ENCODE measurements at places on chromosomes 4 and X.

DNA sequence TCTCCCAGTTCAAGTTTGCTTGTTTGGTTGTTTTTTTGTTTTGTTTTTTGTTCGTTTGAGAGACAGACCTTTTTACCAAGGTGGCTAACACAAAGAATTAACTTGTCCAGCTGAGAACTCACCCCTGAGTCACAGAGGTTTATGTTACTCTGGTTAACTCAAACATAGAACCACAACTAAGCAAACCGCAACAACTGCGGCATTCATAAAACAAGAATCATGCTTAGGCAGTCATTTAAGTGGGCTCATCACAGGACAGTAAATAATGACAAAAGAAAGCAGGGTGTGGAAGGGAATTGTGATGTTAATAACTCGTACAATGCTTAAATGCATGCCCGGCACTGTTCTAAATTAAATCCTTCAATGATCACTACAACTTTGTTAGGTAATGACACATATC lies 24.7 kb upstream of the IL13RA1 start:
- DNase-seq: no peak

GRCh38 chr4:139808381-139808807 lies 142.8 kb downstream of the MGST2 start:
- no peak for DNase-seq

DNA sequence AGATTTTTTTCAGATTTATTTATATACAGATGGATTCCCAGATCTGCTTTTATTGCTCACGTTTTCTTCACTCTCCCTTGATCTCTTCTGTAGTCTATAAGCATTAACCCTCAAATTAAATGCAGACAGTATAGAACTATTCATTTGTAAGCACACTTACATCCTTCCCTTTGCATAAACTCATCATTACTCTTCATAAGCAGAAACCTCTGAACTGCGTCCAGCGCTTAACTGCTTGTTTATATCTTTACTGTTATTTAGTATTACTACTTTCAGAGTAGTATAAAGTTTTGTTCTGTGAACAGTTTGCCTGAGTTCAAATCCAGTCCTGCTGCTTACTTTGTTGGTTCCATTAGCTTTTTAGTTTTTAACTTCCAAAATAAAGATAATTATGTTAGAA lies 132.9 kb downstream of the STIM2 start:
- DNase-seq: no peak

DNA sequence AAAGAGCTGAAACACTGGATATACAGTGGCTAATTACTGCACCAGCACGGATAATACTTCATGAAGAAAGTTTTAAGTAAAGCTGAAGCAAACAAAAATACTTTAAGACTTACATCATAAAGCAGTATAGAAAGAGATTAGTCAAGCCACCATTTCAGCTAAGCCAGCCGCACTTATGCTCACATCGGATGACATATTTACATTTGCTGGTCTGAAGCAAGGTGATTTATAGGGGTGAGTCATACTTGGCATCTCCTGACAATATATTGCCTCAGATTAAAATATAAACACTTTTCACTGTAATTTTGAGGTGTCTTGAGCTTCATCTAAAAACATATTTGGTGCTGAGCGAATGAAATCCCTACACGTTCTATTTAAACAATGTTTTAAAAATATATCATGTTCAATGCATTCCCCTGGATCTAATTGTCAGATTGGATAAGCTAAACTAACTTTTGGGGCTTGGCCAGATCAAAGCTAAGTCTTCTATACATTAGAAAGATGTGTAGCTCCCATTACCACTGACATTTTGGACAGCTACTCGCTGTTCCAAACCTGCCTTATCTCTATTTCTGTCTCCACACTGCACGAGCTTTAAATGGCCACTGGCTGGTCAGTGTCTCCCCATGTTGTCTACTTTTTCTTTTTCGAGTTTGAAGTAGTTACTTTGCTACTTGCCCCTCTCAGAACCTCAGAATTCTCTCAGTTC lies 103.2 kb downstream of the VCX2 start:
- DNase-seq: no peak

- DNase-seq: no peak
These were observed 121.0 kb downstream of the ENPP6 start for GRCh38 chr4:184096561-184097240.

DNA sequence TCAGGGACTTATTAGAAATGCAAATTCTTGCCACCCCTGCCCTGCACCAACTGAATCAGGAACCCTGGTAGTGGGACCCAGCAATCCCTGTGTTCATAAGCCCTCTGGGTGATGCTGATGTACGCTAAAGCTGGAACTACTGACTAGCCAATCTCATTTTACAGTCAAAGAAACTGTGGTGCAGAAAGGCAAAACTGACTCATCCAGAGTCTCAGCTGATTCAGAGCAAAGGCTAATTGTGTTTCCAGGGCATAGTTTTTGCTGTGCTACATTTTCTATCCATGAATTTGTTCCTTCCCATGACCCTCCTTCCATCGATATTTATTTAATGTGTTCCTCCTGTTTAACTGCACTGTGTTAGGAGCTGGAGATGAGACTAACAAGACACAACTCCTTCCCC lies 207.5 kb downstream of the REPS2 start:
- DNase-seq: no peak

GRCh38 chr4:11470438-11471045 lies 41.8 kb upstream of the HS3ST1 start:
- DNase-seq: no peak

- peak; percentile 41 for DNase-seq
These were observed 30.0 kb upstream of the HUWE1 start for GRCh38 chrX:53716328-53717088.

- no peak for DNase-seq
These were observed 246.3 kb downstream of the BANK1 start for GRCh38 chr4:102036619-102037376.

- DNase-seq: no peak
These were observed 41.4 kb downstream of the NLGN4X start for GRCh38 chrX:6187256-6187655.

GRCh38 chr4:152269448-152270191 lies 266.3 kb downstream of the FBXW7 start:
- no peak for DNase-seq

DNA sequence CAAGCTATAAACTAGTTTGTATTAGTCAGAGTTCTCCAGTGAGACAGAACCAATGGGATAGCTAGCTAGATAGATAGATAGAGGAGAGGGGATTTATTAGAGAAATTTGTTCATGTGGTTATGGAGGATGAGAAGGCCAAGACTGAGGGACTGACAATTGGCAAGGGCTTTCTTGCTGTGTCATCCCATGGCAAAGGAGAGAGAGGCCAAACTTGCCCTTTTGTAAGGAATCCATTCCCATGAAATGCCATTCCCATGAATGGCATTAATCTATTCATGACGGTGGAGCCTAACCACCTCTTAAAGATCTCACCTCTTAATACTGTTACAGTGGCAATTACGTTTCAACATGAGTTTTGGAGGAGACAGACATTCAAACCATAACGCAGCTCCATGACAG lies 58.1 kb downstream of the LINC00632 start:
- DNase-seq: no peak

DNA sequence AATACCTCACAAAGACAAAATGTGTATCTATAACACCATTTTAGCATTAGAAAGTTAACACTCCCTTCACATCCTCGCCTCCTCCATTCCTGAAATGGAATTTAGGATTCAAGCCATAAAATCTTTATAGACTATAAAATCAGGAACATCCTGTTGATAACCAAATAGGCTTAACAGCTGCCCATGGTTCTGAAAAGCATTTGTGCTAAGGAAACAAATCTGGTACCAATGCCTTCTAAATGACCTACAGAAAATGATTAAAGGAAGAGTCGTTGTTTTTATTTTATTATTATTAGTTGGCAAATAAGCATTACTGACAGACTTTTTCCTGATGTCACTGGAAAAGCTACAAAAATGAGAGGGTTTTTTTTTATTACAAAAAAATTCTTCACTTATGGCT lies 79.8 kb downstream of the PAPSS1 start:
- no peak for DNase-seq

DNA sequence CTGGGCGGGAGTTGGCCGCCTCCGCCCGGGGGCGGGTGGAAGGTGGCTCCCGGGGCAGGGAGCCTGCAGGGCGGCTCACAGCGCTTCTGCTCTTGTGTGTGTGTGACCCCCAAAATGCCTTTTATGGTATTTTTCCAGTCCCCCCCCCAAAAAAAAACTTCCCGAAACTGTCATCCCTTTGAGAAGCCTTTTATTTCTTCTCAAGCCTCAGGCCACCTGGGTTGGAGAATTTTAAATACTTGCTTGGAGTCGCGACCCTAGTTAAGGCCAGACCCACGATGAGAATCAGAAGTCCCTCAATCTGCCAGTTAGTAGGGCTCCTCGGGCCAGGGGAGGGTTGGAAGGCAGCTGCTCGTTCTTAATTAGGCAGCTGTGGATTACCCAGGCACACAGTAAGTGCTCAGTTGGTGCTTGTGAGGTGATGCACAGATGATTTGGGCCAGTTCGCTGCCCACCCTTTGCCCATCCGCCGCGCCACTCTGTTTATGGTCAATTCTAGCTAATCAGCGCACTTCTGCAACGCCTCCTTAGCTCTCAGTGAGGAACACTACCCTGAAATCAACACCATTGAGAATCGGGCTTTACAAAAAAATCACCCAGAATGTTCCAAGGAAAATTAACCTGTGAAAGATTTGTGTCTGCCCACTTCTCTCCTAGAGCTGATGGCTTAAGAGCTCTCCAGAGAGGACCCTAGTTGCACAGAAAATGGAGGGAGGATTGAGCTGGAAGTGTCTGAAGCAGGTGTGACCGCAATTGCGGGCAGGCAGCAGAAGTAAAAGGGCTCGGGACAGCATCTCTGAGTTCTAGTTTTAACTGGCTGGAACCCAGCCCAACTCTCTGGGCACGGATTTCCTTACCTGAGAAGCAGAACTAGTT lies 648 bp upstream of the SCD5 start:
- no peak for DNase-seq

DNA sequence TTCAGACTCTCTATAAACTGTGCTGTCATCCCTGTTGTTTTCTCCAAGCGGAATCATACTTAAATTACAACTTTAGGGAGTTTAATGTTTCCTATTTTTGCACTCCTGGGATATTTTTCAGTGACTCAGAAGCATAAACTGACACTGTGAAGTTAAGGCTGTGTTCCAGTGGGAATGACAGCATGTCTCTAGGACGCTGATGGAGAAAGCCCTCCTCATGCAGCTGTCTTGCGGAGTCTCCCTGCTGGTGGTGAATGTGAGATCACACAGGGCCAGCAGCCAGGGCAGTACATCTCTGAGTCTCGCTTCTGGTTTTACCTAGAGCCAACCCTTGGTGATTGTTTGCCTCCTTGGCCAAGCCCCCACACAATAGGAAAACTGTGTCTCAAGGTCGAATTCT lies 53.3 kb downstream of the NFKB1 start:
- no peak for DNase-seq

DNA sequence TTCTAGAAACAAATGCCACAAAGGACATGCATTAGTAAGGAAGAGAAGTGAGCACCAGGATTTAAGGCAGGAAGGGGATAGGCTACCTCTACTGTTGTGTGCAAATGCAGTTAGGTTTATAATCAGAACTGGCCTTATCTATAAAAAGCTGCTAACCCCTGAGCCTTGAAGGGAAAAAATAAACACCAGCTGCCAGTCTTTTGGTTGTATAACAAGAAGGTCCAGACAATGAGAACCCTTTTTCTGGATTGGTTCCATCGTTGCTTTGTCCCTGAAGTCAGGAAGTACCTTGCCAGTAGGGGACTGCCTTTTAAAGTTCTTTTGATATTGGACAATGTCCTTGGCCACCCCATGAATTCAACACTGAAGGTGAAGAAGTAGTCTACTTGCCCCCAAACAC lies 126.7 kb upstream of the OTUD4 start:
- no peak for DNase-seq

DNA sequence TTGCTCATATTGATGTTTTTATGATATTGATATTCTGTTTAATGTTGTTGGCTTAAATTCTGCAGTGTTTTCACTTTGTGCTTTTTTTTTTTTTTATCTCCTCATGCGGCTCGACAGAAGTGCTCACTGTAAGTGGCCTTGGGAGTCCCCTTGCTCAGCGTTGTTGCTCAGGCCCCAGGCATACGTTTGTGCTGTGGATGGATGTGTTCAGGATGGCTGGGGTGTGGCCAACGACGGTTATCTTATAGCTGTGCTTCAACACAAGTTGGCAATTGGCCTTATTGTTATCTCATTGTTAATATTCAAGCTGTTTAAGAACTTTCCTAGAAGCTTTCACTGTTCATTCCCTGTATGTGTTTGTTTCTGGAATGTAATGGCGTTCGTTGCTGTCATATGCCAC lies 36.4 kb upstream of the CLCN4 start:
- no peak for DNase-seq

DNA sequence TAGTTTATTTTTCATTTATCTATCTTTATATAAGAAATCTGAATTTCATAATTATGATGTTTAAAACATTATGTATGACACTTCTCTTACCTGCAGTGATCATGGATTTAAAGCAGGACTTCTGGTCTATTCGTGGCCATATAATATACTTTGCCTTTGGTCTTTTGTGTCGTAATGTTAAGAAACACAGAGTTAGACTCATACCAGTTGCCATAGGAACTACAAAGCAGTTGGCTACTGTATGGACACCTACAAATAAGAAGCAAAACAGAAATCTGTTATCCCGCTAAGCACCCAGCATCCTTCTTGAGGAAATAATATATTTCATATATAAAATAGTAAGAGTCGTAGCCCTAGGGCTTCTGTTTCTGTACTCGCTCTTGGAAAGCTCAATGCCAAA lies 4.3 kb downstream of the SEPSECS start:
- no peak for DNase-seq

DNA sequence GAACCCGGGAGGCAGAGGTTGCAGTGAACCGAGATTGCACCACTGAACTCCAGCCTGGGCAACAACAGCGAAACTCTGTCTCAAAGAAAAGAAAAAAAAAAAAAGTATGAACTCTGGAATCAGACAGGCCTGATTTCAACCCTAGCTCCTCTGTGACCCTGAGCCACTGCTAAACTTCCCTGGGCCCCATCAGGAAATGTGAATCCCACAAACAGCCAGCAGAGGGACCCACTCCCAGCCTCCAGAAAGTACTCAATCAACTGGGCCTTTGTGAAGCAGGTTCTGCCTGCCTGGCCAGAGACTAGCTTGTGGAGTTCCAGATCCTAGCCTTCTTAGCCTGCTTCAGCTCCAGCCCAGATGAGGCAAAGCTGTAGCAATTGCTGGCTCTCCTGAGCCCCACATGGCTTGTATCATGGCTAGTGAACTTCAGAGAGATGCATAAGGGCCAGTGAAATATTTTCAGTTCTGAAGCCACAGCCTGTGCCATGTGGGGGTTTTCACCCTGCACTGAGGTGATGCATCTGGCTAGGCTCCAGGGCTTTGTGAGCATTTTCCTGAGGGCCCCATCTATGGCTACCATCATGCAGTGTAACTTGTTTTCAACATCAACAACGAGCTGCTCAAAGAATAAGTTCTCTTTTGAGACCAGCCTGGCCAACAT lies 7.2 kb upstream of the IDS start:
- DNase-seq: no peak

GRCh38 chrX:107979534-107979933 lies 2.6 kb downstream of the TEX13B start:
- DNase-seq: no peak

- DNase-seq: no peak
These were observed 253.2 kb downstream of the SPRY1 start for GRCh38 chr4:123649645-123650391.
